SIG-M5 (cell line): ENCODE measurements at places on chromosomes 13 and 19.

DNA sequence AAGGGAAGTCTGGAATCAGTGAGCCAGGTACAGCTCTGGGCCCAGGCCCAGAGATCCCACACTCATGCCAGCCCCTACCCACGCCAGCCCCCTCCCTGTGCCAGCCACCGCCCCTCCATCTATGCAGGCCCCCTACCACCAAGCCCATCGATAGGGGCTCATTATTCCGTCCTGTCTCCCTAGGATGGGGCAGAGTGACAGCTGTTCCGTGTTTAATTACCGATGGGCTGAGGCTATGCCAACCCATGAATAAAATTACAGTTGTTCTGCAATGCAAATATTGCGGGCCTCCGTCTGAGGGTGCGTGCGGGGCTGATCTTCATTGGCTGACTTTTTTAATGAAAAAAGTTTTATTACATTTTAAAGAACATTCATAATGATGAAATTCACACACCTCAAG, 35.6 kb upstream of the PEPD start:
- DNase-seq: no peak

- no peak for DNase-seq
Observed at GRCh38 chr19:1568320-1569019, at the start of gene MEX3D. MEX3D (minus strand) TSS chr19:1568325; CDS start chr19:1568058, 267 bp downstream.

- no peak for DNase-seq
Observed at GRCh38 chr19:13104360-13104847, 1.7 kb upstream of the LYL1 start.

DNA sequence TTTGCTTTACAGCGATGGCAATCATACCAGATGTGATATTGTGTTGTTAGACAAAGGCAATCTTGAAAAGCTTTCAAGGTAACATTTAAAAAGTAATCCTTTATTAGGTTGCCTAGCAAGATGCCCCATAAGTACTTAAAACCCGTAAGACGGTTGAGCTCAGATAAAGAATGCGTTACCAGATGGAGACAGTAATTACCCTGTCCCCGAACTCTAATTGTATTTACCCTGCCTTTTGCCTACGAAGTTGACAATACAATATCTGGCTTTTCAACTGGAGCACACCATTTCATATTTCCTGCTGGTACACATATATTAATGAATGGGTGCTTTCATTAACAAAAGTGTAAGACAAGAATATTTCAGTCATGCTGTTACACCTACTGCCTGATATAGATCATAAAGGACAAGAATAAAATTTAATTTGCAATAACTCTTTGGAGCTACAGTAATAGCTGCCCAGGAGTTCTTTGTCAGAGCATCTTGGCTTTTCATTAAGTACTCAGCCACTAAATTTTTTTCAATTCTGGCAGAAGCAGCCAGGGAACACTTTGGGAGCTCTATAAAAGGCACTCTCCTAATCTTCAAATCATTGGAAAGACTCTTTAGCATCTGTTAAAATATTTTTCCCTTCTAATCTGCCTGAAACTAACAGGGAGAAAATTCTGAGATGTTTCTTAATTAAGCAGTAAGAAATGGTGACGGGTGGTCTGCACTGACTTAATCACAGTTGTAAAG, 63.8 kb downstream of the DCT start:
- DNase-seq: no peak

DNA sequence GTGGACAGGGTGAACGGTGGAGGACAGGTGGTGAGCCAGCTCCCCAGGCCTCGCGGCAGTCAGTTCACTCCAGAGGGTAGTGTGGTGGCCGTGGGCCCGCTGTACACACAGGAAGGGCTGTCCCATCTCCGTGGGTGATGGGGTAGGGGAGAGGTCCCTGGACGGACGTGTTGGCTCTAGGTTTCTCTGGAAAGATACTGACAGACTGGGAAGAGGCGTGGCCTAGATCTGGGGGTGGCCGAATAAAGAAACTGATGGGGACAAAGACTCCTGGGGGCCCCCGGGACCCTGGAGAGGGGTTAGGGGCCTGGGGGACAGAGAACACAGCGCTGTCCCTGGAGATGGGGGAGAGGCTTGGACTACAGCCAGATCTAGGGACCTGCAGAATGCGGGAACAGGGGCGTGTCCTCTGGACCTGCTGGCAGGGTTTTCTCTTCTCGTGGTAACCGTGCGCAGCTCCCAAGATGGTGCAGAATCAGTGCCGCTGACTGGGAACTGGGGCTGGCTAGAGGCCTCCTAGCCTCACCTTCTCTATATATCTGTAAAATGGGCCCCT, 4.0 kb upstream of the PRAM1 start:
- DNase-seq: no peak

DNA sequence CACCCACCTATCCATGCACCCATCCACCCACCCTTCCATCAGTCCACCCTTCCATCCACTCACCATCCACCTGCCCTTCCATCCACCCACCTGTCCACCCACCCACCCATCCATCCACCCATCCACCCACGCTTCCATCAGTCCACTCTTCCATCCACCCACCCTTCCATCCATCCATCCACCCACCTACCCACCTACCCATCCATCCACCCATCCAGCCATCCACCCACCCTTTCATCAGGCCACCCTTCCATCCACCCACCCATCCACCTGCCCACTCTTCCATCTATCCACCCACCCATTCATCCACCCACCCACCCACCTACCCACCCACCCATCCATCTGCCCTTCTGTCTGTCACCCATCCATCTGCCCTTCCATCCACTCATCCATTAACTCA, 17.0 kb downstream of the KLHL26 start:
- no peak for DNase-seq

- no peak for DNase-seq
Observed at GRCh38 chr19:45864629-45865082, 530 bp downstream of the FOXA3 start.

DNA sequence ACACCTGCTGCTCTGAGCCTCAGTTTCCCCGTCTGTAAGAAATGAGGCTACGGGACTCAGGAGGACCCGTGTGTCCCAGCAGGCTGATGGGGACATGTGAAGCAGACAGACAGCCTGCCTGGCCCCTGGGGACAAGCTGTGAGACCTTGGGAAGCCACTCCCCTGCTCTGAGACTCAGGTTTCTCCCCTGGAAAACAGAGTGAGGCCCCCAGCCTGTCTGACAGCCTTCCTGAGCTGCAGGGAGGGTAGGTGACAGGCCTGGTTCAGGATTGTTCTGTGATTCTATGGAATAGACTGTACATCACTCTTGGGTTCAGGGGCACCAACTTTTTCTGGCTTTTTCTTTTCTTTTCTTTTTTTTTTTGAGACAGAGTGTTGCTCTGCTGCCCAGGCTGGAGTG, 2.9 kb upstream of the NTF4 start:
- no peak for DNase-seq

DNA sequence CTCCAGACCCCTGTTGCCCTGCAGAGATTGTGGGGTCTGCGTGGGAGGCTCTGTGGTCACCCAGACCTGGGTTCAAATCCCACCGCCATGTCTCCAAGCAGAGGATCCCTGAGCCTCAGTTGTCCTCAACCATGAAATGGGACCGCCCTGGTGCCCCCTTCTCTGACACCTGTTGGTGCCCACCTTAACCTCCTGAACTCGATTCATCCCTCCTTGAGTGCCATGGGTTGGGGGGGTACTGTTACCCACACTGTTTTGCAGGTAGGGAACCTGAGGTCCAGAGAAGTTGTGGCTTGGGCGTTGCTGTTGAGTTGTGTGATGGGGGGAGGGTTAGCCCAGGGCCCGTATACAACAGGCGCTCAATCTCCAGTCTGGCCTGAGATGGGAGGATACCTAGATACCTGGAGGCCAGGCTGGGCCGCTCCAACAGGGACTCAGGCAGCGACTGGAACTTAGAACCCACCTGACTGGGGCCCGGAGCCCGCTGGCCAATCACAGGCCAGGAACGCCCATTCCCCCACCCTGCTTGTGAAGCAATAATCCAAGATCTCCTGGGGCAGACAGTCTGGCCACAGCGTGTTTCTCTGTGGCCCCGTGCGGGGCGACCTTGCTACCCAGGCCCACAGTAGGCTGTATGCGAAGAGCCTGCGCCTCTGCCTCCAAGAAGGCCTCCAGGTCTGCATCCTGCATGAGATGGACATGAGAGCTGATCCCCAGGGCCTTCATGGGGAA, 2.8 kb downstream of the ARID3A start:
- DNase-seq: no peak

DNA sequence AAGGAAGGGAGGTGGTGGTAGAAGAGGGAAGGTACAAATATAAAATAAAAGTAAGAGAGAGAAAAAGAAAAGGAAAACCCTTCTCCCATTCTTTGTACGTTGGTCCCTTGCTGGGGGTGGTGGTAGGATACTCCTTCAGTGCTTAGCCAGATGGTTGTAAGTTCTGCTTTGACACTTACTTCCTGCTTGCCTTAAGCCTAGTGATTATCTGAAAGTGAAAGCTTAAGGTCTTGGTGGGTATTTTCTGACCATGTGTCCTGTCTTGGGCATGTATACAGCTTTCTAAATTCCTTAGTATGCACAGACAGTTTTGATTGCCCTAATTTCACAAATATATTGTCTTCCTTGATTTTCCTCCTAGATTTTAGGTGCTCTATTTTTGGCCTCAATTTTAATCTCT, 314.8 kb downstream of the PCDH17 start:
- no peak for DNase-seq

GRCh38 chr13:36261011-36261410, 36.6 kb downstream of the CCDC169 start:
- no peak for DNase-seq

- DNase-seq: peak; percentile 73
Observed at GRCh38 chr19:50344661-50345318, 15.6 kb upstream of the KCNC3 start.

DNA sequence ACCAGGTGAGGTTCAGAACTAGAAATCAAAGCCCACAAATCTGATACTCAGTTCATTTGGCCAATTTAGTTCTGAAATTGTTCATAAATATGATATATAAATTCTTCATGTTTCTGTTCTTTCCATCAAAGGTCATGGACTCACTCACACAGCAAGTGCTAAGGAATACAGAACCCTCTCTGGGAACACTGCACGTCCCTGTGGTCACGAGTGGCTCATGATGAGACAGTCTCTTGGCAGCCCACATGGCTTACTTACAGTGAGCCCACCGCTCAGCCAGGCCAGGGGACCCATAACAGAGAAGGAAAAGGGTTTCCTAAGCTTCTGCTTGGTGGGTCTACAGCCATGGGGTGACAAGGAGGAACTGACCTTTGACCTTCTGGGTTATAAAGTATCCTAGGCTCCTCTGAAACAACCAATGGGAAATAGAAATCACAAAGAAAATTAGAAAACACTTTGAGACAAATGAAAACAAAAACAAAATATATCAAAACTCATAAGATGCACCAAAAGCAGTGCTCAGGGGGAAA, 67.4 kb downstream of the CDADC1 start:
- DNase-seq: no peak

DNA sequence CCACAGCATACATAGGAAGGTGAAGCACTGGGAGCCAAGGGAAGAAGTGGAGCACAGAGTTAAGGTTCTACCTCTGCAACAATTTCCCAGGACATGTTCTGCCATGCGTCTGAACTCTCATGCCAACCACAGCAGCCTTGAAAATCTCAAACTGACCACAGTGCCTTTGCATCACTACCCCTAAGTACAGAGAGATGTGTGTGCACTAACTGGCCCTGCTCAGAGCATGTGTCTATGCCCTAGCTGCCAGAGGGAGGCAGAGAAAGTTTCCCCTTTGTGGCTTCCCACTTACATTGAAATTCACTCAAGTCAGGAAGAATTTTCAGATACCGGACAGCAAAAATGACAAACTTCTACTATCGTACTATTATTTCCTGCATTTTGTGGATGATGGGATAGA, 26.8 kb upstream of the WDFY2 start:
- no peak for DNase-seq
